ENCODE measurements at places on chromosomes 7 and 10.

GRCh38 chr10:103502849-103503660 is 9.6 kb downstream of the NEURL1 start:
- DNase-seq: no peak

- no peak for DNase-seq
Observed at GRCh38 chr10:43264344-43264964, 2.4 kb downstream of the RASGEF1A start.

DNA sequence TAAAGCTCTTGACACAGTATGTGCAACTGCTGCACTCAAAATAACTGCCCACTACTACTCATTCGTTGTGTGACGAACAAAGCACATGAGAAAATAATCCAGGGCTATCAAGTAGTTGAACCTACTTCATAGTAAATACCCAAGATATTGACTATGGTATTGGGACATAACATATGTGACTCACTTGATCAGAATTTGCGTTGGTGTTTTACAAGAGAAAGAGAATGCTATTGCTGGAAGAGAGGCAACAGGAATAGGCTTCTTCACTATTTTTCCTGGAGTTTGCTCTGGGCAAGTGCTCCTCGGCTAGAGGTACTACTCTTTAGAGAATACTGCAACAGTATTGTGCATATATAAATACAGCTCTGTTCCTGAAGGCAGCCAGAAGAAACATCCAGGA is 2.5 kb downstream of the DGKB start:
- no peak for DNase-seq

- peak; percentile 49 for DNase-seq
Observed at GRCh38 chr7:10412422-10413019, 561.2 kb upstream of the PHF14 start.

DNA sequence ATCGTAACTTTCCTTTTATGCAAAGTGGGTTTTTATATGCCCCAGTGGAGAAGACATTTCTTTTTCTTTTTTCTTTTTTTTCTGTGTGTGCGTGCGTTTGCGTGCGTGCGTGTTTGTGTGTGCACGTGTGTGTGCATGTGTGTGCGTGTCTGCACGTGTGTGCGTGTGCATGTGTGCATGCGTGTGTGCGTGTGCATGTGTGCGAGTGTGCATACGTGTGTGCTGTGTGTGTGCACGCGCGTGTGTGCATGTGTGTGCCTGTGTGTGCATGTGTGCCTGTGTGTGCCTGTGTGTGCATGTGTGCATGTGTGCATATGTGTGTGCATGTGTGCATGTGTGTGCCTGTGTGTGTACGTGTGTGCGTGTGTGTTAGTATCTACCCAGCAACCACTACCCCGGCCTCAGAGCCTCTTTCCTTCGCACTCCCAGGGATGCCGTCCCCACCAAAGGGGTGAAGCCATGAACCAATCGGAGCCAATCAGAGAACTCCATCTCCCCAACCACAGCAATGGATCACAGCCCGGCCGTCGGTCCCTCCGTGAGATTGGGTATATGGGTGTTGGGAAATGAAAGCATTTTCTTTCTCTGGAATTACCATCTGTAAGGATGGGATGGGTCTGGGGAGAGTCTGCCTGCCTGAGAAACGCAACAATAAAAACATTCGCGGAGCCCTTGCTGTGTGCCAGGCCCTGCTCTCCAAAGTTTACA is 92.3 kb downstream of the ELFN1 start:
- DNase-seq: no peak

- no peak for DNase-seq
Observed at GRCh38 chr10:89785095-89785494, 83.7 kb downstream of the KIF20B start.

DNA sequence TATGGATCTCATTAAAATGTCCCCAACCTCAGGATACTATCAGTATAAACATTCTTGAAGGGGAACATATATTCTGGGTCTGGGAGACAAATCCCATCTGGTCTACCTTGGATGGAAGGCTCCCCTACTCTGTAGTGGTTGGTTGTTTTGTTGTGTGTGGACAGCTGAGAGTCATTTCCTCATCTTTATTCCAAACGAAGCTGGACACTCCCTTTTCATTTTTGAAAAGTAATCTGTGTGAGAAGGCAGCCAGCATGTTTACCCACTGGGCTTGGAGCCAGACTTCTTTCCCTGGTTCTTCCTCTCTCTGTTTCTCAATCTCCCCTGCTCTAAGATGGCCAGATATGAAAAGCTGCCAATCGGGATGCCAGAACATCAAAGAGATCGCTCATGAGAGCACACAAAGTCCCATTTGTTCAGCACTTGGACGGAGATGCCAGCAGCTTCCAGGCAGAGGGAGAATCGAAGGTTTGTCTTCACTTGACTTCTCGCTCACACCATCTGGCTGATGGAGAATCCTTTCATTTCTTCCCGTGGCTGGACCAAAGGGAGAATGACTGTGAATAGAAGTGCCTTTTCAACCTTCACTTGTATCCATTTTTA is 108.1 kb upstream of the AGR3 start:
- no peak for DNase-seq

DNA sequence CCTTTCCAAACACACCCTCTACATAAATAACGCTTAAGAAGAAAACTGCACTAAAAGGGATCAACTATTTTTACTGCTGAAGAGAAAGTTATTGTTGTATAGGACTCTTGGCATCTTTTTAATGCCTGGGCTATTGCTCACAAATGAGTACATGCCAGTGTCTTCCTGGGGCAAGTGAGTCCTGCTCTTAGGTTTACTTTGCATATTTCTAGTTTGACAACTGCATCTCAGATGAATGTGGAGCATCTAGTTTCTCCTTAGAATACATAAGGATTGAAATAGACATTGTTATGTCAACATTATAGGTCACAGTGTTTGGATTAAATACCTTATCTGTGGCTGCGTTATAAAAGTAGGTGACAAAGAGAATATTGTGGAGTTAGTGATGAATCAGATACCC is 44.5 kb downstream of the PSMC2 start:
- no peak for DNase-seq

GRCh38 chr7:82578430-82578829 is 134.9 kb upstream of the CACNA2D1 start:
- DNase-seq: no peak

DNA sequence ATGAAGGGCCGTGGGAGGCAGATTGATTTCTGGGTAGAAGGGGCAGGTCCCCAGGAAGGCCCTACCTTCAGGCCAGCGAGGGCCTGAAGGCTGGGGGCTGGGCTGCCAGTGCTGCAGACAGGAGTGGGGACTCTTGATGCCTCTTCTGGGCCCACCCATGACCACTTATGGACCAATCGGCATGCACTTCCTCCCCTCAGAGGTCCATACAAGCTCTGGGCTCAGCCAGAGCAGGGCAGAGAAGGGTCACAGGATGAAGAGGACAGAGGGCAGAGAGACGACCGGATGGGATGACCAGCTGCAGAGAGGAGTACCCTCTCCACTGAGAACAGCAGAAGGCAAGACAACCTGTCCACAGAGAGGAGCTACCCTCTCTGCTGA is 120.1 kb downstream of the DYNC2I1 start:
- no peak for DNase-seq

DNA sequence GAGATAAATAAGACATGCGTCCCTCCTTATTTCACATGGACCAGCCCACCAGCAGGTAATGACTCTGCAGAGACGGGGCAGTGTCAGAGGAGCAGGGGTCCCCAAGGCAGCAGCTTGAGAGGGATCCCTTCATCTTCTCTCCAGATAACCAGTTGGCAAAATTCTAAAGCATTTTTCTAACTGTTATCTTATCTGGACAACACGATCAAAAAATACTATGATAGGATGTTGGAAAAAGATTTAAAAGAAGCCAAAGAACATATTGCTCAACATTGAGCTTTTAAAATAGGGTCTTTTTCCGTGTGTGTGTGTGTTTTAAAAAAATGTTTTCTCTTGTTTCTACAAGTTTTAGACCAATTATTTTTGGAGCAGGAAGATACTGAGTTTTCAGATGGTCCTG is 641.2 kb downstream of the SDK1 start:
- no peak for DNase-seq

GRCh38 chr7:44801890-44802289 is 5.4 kb downstream of the PPIA start:
- DNase-seq: no peak

DNA sequence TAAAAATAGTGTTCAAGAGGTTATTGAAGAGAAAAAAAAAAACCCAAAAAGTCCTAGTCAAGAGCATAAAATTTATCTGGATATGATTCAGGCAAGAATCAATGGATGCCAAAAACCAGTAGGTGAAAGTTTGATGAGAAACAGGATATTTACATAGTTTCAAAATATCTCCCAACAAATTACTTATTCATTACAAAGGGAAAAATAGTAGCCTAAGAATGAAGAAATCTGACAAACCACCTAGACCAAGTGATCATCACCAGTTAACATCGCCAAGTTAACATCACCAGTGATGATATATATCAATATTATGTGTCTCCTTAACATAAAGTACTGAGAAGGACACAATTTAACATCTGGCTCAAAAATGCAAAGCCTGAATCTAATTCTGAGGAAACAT is 85.2 kb downstream of the RNLS start:
- no peak for DNase-seq

DNA sequence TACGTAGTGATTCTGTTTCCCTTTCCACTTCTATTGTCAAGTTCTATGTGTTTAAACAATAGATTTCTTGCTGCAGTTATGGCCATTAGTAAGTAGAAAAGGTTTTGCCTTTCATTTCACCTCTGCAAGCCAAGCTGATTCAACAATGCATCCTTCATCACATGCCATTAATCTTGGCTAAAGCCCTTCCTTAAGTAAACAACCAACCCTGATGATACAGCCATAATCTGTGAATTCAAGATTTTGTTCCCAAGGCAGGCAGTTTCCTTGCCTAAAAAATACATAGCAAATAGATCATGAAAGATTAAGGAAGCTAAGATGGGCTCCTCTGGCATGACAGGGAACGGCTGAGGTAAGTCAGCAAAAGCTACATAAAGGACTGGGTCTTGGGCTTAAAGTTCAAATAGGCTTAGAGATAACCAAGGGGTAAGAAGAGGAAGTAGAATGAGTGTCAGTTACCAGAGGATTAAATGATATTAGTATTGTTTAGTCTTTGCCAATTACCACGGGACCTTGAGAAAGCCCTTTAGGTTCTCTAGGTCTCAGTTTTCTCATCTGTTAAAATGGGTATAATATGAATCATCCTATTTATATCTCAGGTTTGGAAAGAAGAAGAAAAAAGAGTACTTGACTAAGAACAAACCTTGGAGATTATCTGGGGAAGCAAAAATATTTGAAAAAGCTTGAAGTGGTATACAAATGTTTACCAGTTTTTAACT is 35.9 kb upstream of the ANK3 start:
- no peak for DNase-seq

- no peak for DNase-seq
Observed at GRCh38 chr10:30674796-30675195, 45.2 kb upstream of the LYZL2 start.

DNA sequence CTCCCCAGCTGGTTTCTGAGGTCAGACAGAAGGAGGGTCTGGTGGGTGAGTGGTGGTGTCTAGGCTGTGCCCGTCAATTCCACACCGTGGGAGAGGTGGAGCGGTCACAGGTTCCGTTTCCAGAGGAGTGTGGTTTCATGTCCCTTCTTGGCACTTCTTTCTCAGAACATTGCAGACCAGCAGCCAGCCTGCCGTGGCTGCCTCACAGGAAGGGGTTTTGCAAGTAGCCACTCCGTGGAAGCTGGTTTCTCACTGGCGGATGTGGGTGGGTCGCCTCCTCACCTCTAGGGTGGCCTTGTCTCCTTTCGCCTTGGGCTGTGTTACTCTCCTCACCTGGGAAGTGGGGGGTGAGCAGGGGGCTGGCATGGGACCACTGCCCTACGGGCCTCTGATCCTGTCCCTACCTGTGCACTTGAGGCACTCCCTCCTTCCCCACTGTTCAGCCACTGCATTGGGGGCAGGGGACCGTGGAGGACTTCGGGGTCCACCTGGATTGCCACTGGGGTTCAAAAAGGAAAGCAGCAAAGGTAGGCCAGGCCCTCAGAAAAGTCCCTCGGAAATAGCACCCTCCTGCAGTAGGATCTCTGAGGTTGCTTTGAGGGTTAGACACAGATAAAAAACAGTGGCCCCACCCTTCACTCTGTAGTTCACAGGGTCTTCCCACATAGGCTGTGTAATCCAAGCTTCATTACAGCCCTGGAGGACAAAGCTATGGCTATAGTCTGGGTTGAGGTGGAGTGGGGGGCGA is 33.9 kb downstream of the TSPAN14 start:
- DNase-seq: no peak

GRCh38 chr10:30935078-30935477 is 96.6 kb downstream of the ZNF438 start:
- DNase-seq: no peak

GRCh38 chr7:82317760-82318159 is 125.8 kb downstream of the CACNA2D1 start:
- DNase-seq: no peak

DNA sequence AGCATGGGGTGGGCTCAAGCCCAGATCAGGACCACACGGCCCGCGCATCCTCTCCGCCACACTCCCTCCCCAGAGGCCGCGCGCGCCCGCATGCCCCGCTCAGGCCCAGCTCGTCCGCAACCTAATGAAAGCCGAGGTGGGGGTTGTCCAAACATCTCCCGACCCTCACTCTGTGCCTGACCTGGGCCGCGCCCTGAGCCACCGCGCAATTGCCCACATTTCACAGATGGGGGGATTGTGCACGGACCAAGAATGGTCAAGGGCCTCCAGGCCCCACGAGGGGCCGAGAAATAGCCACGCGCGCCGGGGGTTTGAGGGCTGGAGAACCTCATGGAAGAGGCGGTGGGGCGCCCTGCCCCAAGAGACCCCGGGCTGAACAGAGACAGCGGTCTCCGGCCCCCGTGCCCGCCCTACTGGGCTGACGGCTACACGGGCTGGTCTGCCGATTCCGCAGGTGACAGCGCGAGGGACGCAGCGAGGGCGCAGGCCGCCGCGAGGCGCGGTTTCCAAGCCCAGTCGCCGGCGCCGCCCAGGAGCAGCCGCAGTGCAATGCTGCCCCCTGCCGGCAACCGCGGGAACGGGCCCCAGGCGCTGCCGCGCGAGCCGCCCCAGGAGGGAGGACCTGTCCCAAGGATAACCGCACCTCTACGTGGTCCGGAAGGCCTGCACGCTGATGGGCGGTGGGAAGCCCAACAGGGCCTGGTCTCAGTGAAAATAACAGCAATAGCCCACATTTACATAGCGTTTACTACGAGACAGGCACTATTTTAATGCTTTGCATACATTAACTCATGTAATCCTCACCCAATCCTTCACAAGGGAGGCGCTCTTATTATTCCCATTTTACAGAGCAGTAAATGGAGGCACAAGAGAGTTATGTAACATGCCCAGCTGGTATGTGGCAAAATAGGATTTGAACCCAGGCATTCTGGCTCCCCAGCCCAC is 10.5 kb upstream of the GRID1 start:
- peak; percentile 37 for DNase-seq

Measured in SW 1271 (cell line).